CD4-positive, alpha-beta T cell treated with Interleukin-4 for 4 hours (primary cell): ENCODE measurements at places on chromosomes 16 and 17.

GRCh38 chr17:350706-351448 lies 1.7 kb downstream of the RPH3AL start:
- no peak for DNase-seq

- no peak for DNase-seq
These were observed 11.4 kb downstream of the MARVELD3 start for GRCh38 chr16:71637398-71637797.

DNA sequence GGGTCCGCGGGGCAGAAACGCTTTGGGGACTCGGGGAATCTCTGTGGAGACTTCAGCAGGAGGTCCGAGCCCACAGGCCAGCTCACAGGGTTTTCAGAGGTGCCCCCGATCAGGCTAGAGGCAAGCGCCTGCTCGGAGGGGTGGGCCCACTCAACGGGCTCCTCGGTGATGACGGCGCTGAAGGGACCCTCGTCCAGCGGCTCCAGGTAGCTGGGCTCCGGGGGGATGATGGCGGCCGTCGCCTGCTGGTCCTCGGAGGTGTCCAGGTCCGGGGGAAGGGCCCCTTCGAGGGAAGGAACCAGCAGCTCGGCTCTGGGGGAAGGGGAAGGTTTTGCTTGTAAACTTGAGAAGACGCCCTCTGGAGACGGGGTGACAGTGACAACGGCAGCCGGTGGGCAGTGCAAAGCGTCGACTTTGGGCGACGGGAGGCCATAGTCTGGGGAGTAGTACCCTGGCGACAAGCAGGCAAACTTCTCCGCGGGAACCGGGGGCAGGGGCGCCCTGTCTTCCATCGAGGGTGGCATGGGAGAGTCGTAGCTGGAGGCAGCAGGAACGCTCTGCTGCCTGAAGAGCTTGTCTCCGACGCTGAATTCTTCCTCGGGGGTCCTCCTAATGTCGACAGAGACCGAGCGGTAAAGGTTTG lies 63.2 kb downstream of the ZNF778 start:
- no peak for DNase-seq

DNA sequence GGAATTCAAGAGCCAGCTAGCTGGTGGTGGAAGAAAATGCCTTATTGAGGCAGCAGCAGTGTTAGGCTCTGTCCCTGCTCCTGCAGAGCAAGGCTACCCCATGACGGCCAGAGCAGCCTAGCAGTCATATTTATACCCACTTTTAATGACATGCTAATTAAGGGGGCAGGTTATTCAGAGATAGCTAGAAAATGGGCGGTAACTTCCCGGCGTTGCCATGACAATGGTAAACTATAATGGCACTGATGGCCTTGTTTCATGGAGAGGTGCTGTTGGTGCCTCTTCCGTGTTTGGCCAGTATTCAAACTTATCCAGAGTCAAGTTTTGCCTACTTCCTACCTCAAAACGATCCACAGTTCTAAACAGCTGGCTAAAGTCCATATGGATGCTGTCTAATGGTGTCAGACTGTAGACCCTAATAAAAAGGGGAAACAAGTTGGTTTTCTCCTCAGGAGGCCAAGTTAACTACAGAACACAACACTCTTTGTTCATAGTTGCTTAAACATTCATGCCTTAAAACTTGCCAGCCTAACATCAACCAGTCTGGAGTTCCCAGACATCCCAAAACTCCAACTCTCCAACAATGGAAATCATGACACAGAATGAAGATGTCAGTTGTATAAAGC lies 3.7 kb upstream of the SCNN1B start:
- no peak for DNase-seq

- DNase-seq = no peak
These were observed 15.1 kb upstream of the SLC52A1 start for GRCh38 chr17:5050278-5050677.

GRCh38 chr17:58316260-58316960 lies 12.2 kb downstream of the TSPOAP1 start:
- no peak for DNase-seq

DNA sequence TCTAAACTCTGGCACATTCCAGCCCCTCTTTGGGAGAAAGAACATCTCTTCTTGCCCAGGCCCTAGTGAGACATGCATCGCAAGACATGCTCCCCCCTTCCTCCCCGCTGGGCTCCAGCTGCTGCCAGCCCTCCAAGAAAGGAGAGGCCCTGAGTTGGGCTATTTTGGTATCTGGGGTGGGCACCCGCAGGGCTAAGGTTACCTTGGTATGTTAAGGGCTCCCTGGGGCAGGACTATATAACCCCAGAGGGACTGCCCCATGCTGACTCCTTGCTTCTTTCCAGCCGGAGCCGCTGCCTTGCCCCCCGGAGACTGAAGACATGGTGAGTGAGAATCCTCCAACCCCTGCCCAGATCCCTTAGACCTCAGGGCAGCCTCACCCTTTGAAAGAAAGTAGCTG lies at the start of gene MYL11:
Gene MYL11 (plus strand): TSS at position 265 of the 400 bp plus-strand sequence. CDS start 56 bp downstream, at position 321.
- DNase-seq = no peak

DNA sequence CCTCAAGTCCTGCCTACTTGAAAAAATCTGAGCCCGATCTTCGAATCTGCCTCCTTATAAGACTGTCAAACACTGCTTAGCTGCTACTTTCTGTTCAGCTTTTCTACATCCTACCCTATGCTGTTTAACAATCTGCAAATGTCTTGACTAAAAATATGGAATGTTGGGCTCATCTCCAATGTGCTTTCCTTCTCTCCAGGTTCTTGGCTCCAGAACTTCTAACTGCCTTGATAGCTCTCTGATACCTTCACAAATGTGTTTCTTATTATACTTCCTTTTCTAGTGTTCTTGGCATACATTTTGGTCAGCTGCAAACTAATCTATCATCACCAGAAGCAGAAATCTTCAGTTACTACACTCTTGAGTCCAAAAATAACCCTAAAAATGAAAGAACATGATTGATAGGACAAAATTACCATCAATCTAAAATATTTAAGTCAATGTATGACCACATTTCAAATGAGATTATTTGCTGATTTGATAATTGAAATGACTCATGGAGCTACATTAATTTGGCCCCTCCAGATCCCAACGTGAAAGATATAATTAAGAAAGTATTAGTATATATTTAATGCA lies 372.3 kb upstream of the MON1B start:
- DNase-seq = no peak
